ENCODE measurements at places on chromosomes 1 and 21. TPM values are rescaled to one million over a fixed set of nuclear protein-coding genes. Genes with fewer than 3 reads are reported as not detected.

DNA sequence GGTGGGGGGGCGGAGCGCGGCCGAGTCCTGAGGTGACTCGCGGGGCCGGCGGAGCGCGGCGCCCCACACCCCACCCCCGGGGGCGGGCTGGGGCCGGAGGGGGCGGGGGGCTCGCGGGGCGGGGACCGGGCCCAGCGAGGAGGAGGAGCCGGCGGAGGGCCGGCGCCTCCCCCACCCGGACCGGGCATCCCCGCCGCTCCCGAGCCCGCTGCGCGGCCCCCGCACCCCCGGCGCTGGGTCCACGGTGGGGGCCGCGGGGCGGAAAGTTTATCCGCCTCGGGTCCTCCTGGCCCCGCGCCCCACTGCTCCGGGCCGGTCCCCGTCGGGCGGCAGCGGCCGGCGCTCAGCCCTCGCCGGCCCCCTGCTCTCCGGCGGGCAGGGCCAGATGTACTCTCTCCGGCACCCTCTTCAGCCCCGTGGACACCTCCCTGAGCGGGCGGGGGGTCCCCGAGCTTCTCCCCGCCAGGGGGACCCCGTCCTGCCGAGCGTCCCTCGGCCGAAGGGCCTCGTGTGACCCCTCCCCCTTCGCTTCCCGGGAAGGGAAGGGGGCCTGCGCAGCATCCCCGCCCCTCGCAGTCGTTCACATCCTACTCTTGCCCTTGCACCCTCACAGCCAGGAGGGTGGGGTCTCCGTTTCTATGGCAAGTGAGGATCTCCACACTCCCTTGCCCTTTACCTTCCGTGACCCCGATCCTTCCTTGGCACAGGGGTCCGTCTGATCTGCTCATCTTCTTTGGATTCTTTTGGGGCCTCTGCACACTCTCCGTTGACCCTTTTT, 663 bp downstream of the CAMTA1 start:
- DNase-seq = no peak

GRCh38 chr1:34587761-34588160, 167.1 kb upstream of the GJB5 start:
- no peak for DNase-seq

GRCh38 chr1:8698012-8698630, 119.3 kb downstream of the RERE start:
- DNase-seq = no peak

GRCh38 chr21:14585122-14585521, 39.0 kb upstream of the SAMSN1 start:
- DNase-seq = no peak

GRCh38 chr1:167456524-167456923, 61.8 kb downstream of the CD247 start:
- no peak for DNase-seq

- DNase-seq = no peak
These were observed 7.1 kb downstream of the FNDC7 start for GRCh38 chr1:108719656-108720435.

- DNase-seq = peak; percentile 22
These were observed 23.2 kb downstream of the MORN1 start for GRCh38 chr1:2368053-2368744.

- DNase-seq = no peak
These were observed 127.6 kb downstream of the C1orf21 start for GRCh38 chr1:184514447-184514846.

- no peak for DNase-seq
These were observed 56.3 kb downstream of the WNT9A start for GRCh38 chr1:227891223-227891954.

Gene CRTC2
- total RNA-seq = 11.1 TPM

Gene AIRE
- not detected for total RNA-seq

Gene KRTAP11-1
- total RNA-seq = not detected

Gene FMO2
- not detected for total RNA-seq

Gene RGS1
- total RNA-seq = 0.16 TPM

Measured in SK-MEL-5 (cell line).